ENCODE measurements at places on chromosomes 7 and 10.

DNA sequence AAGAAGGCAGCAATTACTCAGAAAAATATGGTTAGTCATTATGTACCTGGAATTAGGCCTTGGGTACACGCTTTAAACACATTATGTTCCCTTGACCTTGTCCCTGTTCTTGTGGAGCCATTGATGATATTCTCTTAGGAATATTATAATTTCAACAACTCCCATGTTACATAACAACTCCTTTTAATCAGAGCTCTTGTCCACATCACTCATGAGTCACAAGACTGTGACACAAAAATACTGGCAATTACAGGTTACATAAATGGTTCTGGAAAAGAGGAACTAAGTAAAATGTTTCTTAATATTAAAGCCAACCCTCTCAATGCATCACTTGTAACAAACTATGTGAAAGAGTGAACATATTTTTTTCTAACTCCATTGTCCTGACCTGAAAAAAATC, 143.8 kb upstream of the PCLO start:
- DNase-seq = no peak

- no peak for DNase-seq
These were observed 7.7 kb downstream of the BBS9 start for GRCh38 chr7:33137103-33137502.

DNA sequence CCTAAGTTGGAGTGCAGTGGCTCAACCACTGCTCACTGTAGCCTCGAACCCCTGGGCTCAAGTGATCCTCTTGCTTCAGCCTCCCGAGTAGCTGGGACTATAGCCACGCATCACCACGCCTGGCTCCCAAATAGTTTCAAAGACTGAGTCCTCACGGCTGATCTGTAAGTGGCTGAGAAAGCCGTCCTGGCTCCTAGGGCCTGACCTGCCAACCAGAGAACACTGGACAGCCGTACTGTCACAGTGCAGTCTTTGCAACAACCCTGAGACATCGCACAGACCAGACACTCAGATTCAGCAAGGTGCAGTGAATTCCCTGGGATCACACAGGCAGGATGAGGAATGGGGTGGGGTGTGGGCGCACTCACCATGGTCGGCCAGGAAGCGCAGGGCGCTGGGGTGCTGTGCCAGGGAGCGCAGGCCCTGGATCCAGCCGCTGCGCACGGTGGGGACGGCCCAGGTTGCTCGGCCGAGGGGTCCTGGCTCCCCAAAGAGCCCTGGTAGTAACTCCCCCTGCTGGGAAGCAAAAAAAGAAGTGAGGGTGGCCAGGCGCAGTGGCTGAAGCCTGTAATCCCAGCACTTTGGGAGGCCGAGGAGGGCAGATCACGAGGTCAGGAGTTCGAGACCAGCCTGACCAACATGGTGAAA, 10.7 kb downstream of the BRAT1 start:
- DNase-seq = no peak

GRCh38 chr10:76523246-76523645, 1091.8 kb downstream of the LRMDA start:
- no peak for DNase-seq

GRCh38 chr7:16697507-16698199, 51.7 kb downstream of the BZW2 start:
- no peak for DNase-seq
